ENCODE measurements at places on chromosomes 4 and X.

DNA sequence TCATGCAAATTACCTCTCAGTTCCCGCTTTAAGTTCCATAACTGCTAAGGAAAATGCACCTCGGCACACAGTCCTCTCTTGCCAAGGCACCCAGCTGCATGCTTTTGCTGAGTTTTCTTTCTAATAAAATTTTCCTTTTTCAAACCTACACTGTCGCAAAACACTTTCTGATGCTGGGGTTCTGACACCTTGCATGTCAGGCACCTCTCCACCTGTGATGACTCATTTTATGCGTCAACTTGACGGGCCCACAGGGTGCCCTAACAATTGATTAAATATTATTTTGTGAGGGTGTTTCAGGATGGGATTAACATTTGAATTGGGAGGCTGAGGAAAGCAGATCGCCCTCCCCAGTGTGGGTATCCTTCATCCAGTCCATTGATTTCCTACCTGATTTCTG, 291.0 kb upstream of the STS start:
- DNase-seq: no peak

DNA sequence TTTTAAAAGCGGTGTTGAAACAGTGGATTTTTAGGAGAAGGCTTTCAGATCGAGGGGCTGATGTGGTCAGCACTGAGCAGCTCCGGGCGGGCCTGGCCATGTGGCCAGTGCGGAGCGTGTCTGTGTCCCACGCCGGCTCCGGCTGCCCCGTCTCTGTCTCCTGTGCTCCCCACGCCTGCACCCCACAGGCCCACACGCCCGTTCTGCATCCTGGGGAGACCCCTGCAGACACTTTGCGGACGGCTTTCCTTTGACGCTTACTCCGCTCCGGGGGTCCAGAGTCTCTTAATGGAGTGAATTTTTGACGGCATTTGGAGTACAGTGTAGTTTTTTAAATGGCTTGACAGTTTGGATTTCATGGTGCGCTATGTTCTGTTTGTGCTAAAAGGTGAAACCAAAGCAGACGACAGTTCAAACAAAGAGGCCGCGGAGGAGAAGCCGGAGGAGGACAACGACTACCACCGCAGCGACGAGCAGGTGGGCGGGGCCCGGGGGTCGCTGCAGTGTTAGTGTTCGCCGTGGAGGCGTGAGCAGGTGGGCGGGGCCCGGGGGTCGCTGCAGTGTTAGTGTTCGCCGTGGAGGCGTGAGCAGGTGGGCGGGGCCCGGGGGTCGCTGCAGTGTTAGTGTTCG, 38.7 kb downstream of the PCGF3 start:
- no peak for DNase-seq

GRCh38 chr4:42348692-42349091, 48.6 kb upstream of the SHISA3 start:
- no peak for DNase-seq

DNA sequence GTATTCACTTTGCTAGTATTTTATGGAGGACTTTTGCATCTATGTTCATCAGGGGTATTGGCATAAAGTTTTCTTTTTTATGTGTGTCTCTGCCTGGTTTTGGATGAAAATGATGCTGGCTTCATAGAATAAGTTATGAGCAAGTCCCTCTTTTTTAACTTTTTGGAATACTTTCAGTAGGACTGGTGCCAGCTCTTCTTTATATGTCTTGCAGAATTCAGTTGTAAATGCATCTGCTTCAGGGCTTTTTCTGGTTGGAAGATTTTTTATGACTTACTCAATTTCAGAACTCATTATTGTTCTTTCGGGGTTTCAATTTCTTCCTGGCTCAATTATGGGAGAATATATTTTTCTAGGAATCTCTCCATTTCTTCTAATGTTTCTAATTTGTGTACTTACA, 9.1 kb upstream of the CSN2 start:
- DNase-seq: no peak

DNA sequence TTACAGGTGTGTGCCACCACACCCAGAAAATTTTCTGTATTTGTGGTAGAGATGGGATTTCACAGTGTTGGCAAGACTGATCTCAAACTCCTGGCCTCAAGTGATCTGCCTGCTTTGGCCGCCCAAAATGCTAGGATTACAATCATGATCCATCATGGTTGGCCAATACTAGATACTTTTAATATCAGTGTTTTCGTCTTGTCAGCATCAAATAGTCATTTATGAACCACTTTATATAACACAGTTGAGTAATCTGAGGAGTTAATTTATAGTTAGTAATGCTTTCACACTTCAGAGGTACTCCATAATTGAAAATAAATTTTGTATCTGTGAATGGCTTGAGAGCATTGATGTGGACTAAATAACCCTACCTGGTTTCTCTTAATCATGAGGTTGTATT, 178.6 kb downstream of the TRAM1L1 start:
- no peak for DNase-seq

DNA sequence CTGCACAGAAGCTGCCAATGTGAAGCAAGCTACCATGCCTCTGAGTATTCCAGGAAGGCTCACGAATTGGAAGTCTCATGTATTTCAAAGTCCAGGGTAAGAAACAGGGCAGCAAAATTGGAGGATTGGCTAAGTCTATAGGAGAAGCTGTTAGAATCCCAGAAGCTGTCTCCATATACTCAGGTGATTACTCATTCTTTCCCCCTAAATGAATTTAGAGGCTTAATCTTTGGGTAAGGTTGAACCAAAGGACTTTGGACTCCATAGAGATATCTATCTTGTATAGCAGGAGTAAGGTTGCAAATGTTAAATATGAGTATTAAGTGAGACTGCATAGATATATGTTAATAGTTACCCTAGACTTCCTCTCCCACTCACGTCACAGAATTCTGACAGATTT, 36.3 kb downstream of the STBD1 start:
- no peak for DNase-seq

GRCh38 chr4:13348216-13348615, 135.9 kb downstream of the RAB28 start:
- DNase-seq: no peak

DNA sequence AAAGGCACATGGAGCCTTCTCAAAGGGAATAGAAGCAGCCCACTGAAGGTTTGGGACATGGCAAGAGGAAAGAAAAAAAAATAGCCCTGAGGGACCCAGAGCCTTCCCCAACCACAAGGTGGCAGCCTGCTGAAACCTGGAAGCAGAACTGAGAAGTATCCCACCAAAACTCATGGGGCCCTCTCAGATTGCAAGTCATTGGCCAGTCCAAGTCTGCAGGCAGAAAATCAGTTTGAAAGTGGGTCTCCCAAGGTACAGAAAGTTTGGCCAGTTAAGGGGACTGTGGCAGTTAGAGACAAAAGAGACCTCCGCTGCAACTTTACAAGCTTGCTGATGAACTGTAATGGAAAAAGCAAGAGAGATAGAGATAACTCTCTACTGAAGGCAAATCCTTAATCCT, 155.8 kb downstream of the ANTXR2 start:
- DNase-seq: peak; percentile 90

GRCh38 chr4:30744386-30744785, 24.2 kb downstream of the PCDH7 start:
- DNase-seq: no peak

DNA sequence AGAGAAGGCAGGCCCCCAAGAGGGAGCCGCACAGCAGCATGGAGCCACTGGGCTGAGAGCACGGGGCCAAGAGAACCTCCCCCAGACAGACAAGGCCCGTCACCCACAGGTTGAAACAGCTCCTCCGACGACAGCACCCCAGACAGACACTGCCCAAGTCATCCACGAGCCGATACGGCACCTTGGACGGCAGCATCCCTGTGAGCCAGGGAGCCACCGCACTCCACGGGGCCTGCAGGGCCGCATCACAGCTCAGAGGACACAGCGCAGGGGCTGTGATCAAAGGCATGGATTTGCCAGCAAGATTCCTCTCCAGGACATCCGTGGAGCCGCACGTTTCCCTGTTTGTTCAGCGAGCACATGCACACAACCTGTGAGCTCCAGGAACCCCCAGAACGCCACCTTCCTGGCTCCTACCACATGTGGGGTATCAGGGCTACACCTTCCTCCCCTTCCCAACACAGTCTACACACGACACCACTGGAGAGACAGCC, 3.9 kb downstream of the CTBP1 start:
- DNase-seq: no peak

- peak; percentile 69 for DNase-seq
These were observed 183.2 kb downstream of the FBXW7 start for GRCh38 chr4:152352622-152353116.

- DNase-seq: peak; percentile 58
These were observed 30.1 kb upstream of the BBS7 start for GRCh38 chr4:121900132-121900983.

- DNase-seq: no peak
These were observed 311.8 kb downstream of the HS3ST1 start for GRCh38 chr4:11116940-11117339.

- peak; percentile 91 for DNase-seq
These were observed 91.4 kb downstream of the BCOR start for GRCh38 chrX:40006106-40007017.

- no peak for DNase-seq
These were observed 109.4 kb upstream of the TLL1 start for GRCh38 chr4:165763640-165764039.

DNA sequence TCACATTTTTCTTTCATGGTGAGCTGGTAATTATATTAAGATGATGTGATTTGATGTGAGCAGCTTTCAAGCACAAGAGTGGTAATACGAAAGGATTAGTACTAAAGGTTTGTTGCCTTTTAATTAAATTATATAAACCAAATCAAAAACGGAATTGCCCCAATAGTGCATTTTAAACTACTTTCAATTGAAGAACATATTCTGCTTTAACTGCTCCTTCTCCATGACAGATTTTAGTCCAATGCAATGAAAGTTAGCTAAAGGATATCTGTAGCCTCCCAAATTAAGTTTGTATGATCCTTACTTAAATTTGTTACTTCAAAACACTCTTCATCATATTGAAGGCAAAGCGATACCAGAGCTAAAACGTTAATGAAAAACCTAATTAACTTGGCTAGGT, 447.1 kb upstream of the AMOT start:
- no peak for DNase-seq

DNA sequence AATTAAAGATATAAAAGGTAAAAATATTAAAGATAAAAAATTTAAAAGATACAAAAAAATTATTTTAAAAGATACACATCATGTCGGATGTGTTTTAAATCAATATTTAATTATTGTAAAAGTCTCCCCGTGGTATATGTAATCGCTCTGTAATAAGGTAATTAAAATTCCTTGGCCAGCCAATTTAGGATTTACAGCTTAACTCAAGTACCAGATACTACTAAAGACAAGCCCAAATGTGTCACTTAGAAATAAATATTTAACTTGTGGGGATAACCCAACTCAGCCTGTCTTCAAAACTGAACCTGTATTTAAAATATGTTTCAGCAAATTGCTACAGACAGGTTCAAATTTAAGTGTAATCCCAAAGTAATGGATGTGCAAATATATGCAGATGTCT, 56.0 kb downstream of the GPR82 start:
- DNase-seq: no peak

DNA sequence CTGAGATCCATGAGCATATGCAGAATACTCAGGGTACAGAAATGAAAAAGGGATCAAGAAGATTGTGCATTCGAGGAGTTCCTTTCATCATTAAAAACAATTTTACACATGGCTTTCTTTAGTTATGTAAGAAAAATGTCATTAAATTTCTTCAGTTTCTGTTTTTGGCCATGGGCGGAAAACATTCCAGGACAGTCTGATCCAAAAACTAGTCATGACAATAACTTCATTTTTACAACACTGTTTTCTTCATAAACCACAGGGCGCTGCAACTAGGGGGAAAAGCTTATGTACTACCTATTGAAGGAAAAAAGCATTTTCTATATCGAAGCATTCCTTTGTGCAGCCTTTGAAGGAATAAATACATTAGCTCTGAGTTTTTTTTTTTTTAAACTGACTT, 28.2 kb downstream of the IL13RA1 start:
- no peak for DNase-seq

DNA sequence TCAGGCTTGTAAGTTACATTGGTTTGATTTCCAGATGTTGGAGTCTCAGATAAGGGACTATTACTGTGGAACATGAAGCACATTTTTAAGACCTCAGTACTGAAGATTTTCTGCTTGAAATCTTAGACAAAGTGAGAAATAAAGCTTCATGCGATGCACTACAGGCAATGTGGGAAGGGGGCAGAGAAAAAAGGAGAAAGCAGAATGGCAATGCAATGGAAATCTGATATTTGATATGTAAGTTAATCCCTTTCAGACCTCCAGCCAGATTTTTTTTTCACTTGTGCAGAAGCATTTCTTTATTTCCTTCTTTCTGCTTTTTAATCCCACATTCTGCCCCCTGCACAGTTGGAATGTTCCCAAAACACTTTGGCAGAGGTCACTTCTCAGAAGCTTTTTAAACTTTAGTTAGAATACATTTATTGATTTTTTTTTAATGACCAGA, 174.3 kb downstream of the ADGRL3 start:
- no peak for DNase-seq

- DNase-seq: no peak
These were observed 145.0 kb upstream of the CT83 start for GRCh38 chrX:116607776-116608175.

- DNase-seq: peak; percentile 84
These were observed 88.8 kb downstream of the BCOR start for GRCh38 chrX:40008791-40009461.

GRCh38 chr4:38176165-38176564, 216.0 kb downstream of the PTTG2 start:
- DNase-seq: no peak

GRCh38 chrX:48992341-48992740, 9.7 kb downstream of the GRIPAP1 start:
- no peak for DNase-seq

DNA sequence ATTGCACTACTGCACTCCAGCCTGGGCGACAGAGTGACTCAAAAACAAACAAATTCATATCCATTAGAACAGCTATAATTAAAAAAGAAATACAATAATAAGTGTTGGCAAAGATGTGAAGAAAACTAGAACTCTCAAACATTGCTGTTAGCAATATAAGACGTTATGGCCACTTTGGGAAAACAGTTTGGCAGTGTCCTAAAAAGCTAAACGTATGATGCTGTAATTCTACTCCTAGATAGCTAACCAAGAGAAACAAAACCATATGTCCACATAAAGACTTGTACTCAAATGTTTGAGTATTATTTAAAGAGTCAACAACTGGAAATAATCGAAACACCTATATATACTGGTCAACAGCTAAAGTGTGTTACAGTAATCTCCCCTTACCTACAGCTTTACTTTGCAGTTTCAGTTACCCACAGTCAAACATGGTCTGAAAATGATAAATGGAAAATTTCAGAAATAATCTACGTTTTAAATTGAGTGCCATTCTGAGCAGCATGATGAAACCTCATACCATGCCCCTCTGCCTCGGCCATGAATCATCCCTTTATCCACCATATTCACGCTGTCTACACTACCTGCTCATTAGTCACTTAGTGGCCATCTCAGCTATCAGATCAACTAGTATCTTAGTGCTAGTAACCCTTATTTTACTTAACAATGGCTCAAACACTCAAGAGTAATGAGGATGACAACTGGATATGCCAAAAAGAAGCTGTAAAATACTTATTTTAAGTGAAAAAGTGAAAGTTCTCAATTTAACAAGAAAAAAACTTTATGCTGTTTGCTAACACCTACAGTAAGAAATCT, 4.9 kb downstream of the ELF2 start:
- no peak for DNase-seq

Data from ELF-1 (cell line).